AG09309 (cell line): ENCODE measurements at places on chromosomes 6 and 20.

DNA sequence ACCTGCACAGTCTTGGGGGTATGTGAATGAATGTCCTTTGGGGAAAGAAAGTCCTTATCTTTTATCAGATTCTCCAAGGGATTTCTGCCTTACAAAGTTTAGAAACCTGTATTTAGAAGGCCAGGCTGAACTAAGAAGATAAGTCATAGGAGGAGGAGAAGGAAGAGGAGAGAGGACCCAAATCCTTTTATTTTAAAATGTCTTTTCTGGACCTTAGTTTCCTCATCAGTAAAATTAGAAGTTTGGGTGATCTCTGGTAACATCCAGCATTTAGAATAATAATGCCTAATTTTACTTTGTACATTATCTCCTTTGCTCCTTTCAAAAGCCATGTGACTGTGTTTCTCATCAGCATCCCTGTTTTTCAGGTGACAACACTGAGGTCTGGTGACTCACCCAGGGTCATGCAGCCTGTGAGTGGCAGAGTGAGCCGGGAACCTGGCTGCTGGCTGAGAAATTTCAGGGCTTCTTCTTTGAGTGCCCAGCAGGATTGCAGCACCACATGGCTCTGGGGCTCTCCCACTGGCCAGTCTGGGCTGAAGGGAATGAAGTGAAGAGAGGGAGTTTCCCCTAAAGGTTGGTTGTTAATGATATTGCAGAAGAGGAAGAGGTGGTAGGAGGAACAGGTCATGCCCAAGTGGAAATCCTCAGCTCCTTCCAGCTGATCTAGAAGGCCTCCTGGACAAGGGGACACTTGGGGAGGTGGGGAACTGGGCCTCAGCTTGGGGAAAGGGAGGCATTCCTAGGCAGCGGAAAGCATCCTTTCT, 34.0 kb downstream of the VEGFA start:
- DNase-seq = no peak

- DNase-seq = no peak
These were observed 49.2 kb downstream of the SERAC1 start for GRCh38 chr6:158118886-158119285.

- no peak for DNase-seq
These were observed 60.5 kb upstream of the EXOC2 start for GRCh38 chr6:753486-753885.

DNA sequence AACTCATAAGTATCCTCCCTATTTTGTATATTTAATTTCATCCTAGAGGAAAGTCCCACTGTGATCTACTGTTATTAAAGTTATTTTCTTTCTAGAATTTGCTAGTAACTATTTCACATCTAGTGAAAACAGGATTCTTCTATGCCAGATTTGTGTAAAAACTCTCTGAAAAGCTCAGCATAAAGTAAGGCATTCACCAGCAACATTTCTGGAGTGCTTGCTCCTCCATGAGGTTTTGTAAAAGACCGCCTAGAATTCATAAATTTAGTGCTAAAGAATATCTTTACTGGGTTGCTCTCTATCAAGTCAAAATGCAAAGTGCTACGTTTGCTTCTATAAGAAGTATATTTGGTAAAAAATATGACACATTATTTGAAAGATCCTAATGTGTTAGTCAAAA, 173.5 kb upstream of the IRAK1BP1 start:
- DNase-seq = no peak

DNA sequence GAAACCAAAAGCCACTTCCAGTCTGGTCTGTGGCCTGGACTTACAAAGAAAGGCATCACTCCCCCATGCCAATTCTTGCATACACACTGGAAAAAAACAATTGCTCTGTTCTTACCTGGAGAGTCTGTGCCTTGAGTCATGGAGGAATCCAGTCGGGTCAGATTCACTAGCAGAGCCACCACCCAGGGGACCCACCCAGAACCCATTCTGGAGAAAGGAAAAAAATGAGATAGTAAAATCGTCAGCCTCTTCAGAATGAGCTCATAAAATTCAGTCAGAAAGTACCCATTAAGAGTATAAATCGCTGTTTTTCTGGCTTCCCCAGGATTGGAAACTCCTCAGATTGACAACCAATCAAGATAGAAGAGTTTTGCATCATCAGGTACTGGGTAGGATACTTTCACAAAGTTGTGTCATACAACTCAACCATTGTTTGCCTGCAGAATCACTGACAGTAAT, at the start of gene HLA-DOB:
Gene HLA-DOB (minus strand): TSS at position 257 of the 459 bp plus-strand sequence. CDS start 51 bp downstream, at position 206.
- DNase-seq = no peak

DNA sequence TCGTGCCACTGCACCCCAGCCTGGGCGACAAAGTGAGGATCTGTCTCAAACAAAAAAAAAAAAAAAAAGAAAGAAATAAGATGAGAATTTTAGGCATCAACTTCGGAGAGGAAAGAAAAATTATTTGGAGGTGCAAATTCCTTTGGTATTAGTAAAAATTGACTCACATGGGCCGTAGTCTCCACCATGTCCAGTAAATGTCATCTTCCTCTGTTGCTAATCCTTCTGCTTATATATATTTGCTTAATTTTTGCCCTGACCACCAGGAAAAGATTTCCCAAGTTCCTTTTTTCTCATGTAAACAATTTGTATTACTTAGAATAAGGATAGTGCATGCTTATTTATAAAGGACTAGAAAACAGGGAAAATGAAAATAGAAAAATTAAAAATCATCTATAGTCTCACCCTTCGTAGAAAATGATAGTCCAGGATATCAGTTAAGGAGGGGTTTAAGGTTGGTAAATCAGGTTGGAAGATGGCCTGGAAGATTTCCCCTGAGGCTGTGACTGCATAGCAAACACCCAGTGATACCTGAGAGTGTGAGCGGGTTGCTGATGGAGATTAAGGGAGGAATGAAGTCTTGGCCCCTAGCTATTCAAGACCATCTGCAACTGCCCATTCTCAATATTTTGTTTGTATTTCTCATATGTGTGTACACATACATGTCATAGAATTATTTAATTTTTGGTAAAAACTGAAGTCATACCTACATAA, 240.8 kb downstream of the ZNF217 start:
- DNase-seq = no peak

- no peak for DNase-seq
These were observed 232.8 kb downstream of the GRIK2 start for GRCh38 chr6:101626269-101626668.

GRCh38 chr6:3426927-3427686, 29.7 kb downstream of the SLC22A23 start:
- no peak for DNase-seq

- no peak for DNase-seq
These were observed 98.1 kb downstream of the TSHZ2 start for GRCh38 chr20:53070224-53070623.

DNA sequence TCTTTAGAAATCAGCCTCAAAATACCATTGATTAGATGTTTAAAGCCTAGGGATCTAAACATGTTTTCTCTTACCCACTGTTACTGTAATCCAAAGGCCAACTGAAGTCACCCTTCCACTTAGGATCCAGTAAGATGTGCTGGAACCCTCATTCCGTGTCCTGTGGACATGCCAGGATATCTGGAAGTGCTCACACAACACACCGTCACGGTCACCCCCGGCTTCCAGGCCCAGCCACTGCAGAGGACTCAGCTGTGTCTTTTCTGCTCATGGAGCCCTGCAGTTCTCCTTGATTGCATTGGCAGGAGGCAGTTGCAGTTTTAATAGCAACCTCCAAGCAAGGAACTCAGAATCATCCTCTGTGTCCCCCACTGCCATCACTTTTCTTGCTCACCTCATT, 93.3 kb downstream of the CAP2 start:
- no peak for DNase-seq

DNA sequence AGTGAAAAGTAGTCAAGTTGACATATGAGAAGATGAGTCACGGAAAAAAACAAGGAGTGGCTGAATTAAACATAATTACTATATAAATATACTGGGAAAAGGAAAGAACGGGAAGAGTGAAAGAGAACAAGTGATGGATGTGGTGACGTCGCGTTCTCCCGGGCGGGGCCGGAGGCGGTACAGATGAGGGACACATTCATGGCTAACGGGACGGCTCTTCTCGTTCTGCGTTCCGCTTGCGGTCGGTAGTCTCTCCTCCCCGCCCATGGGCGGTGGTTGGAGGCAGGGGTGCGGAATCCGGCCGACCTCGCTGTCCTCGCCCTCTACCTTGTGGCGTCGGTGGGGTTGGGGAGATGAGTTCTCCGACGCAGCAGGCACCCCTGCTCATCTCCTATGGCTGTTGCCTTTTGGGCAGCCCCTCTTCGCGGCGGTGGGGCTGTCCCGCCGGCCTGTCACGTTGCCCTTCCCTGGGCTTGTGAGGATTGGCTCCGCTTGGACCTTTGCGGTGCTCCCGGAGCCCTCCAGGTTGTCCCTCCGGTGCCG, 22.5 kb downstream of the HLA-G start:
- no peak for DNase-seq

DNA sequence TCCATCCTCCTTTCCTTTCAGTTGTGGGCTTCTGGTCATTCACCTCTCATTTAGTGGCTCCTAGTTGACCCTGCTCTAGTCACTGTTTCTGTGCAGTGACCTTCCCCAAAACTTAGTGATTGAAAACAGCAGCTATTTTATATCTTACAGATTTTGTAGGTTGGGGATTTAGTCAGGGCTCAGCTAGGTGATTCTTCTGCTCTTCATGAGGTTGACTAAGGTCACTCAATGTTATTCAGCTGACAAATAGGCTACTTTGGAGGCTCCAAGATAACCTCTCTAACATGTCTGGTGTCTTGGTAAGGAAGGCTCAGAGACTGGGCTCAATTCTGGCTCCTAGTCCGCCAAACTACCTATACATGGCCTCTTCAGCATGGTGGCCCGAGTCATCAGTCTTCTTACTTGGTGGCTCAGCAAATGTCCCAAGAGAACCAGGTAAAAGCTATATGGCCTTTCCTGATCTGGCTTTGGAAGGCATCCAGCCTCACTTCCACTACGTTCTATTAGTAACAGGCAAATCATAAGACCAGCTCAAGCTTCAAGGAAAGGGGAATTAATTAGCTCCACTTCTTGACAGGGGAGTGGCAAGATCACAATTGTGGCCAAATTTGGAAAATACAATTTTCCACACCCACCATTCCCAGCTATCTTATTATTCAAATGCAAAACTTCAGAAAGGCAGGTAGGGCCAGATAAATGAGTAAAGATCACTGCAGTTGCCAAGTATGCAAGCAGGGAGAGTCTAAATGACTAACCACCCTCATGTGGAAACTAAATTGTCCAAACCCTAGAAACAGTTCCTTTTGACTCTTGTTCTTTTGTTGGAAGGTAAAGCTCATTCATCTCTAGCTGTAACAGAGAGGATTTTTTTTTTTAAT, 50.5 kb upstream of the LTV1 start:
- DNase-seq = no peak

GRCh38 chr6:14709900-14710299, 536.0 kb upstream of the JARID2 start:
- no peak for DNase-seq

DNA sequence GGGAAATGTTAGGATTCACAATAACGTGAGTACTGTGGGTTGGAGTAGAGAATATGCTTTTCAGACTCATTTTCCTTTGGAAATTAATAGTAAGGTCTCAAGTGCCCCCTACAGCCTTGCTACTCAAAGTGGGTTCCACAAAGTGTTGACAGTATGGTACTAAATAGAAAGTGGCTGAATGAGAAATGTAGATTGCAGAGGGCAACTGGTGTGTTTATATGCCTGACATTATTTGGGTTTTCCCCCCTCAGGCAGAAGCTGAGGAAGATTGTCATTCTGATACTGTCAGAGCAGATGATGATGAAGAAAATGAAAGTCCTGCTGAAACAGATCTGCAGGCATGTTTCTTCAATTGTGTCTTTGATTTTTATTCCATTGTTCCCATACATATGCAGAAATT, 5.6 kb downstream of the FBXO9 start:
- DNase-seq = no peak

DNA sequence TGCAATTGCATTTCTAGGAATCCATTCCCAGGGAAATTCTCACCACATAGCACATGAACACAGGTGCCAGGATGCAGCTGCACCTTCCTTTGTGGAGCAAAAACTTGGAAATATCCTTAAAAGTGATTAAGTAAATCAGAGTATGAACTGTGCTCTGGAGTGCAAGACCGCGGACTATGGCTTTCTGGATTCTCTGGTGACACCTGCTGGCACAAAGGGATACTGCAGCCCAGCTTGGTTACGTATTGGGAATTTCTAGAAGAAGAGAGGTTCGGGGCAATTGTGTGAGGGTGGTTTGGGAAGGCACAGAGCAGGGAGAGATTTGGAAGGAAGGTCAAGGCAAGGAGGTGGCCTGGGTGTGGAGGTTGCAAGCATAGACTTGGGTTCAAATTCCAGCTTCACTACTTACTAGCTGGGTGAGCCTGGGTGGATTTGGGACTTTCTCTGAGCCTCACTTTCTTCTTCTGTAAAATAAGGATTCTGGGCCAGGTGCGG, 15.9 kb upstream of the PEDS1 start:
- DNase-seq = no peak

GRCh38 chr6:111220383-111221031, 133.2 kb downstream of the SLC16A10 start:
- DNase-seq = no peak

GRCh38 chr6:41818271-41819054, 31.0 kb downstream of the TOMM6 start:
- no peak for DNase-seq

DNA sequence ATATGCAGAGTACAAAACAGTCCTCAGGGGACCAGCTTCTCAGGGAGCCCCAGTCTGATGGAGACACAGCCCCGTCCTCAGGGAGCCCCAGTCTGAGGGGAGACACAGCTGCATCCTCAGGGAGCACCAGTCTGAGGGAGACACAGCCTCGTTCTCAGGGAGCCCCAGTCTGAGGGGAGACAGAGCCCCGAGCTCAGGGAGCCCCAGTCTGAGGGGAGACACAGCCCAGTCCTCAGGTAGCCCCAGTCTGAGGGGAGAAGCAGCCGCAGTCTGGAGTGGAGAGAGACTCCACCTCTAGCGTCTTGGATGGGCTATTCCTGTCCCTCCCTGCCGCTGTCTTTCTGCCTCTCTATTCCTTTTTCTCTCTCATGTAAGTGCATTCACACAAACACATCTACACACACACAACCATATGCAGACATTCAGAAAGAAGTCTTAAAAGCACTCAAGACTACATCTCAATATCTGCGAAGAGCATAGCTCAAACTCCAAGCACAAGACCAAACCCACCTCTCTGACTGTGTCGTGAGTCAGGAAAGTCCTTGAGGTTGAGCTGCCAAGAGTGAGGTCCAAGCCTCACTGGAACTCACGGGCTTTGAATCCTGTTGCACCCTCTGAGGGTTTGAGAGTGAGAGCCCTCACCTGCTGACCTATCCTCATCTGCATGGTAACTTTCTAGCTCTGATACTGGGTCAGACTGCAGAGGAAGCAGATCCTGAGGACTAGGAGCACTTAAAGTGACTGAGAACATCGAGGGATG, 53.1 kb upstream of the SAYSD1 start:
- DNase-seq = no peak

DNA sequence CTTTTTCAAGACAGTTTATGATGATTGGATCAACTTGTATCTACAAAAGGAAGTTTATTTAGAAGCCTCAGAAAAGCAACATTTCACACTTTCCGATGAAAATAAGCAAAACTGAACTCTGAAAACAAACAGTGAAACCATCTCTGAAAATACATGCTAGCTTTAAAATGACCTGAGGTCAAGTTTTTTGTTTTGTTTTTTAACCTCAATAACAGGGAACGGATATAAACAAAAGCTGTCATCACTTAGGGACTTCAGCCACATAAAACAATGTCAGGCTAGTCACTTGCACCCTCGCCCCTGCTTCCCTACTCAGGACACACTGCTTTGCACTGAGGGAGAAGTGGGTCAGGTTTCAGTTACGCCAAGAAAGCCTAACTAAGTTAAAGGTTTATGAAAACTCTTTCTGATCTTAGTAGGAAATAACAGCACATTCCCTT, 11.6 kb downstream of the BACH2 start:
- no peak for DNase-seq
